ENCODE measurements at places on chromosomes 7 and 10. TPM values are rescaled to one million over a fixed set of nuclear protein-coding genes. Genes with fewer than 3 reads are reported as not detected.

DNA sequence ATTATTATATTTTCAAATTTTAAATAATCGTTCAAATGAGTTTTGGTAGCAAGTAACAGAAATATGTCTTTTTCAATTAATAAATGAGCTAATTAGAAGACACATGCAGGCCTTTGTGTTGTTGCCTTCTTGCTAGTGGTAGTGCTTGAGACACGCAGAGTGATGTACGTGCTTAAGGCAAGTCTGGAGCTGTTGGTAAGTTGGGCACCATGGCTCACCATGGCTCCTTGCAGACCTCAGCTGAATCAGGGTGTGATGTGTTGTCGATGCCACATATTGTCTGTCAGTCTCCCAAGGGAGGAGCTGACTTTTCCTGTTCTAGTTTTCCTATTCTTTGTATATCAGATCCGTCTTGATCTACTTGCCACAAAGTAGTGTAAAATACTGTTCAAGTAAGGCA lies 8.3 kb downstream of the CDK14 start:
- DNase-seq: no peak

Gene PRLHR
- not detected for total RNA-seq

Gene PIP
- not detected for total RNA-seq

Gene CAMK2B
- 6.4 TPM for total RNA-seq

DNA sequence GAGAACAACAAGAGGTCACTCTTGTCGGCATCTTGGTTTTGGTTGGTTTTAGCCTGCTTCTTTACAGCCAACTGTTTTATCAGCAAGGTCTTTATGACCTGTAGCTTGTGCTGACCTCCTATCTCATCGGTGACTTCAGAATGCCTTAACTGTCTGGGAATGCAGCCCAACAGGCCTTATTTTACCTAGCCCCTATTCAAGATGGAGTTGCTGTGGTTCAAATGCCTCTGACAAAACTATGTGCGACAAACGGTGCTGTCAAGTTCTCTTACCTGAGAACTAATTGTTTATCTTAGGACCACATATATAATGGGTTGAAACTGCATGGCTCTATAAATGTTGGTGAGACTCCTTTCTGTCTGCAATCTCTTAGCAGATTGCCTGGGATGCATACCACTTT lies 35.9 kb upstream of the POT1 start:
- DNase-seq: no peak

DNA sequence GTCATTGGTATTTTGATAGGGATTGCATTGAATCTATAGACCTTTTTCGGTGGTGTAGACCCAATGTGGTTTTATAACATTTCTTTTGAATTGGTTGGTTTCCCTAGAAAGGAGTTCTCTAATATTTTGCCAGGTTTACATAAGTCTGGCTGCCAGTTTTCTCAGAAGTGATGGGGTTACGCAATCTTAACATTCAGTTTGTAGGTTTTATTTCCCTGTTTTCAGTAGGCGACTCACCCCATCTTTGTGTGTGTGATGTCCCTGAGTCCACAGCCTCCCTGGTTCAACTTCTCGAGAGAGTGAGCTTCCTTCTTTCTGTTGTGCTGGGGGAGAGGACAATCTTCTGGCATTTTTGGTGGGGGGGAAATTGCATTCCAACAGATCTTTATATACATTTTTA lies 9.6 kb upstream of the KIF5B start:
- DNase-seq: peak; percentile 76

Gene BTBD16
- 0.09 TPM for total RNA-seq

DNA sequence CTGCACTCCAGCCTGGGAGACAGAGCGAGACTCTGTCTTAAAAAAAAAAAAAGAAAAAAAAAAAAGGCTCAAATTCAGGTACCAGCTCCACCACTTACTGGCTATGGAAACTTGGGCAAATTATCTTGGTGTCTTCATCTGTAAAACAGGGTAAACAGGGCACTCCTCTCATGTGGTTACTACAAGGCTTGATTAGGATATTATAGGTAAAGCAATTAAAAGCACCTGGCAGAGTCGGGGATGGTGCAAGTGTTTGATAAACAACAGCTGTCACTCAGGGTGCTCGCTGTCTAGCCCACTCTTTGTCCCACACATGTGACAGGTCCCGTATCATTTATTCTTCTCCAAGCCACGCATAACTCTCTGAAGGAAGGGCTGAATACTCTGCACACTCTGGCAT lies 96.9 kb downstream of the SORBS1 start:
- DNase-seq: no peak

- DNase-seq: no peak
These were observed 45.6 kb downstream of the PDSS1 start for GRCh38 chr10:26743091-26743490.

Gene GALNT17
- not detected for total RNA-seq

GRCh38 chr7:96949766-96950165 lies 55.6 kb upstream of the DLX6 start:
- peak; percentile 72 for DNase-seq

- DNase-seq: peak; percentile 18
These were observed 38.5 kb downstream of the PYROXD2 start for GRCh38 chr10:98376485-98376884.

GRCh38 chr7:141551782-141552181 lies 572 bp downstream of the AGK start:
- DNase-seq: peak; percentile 26

DNA sequence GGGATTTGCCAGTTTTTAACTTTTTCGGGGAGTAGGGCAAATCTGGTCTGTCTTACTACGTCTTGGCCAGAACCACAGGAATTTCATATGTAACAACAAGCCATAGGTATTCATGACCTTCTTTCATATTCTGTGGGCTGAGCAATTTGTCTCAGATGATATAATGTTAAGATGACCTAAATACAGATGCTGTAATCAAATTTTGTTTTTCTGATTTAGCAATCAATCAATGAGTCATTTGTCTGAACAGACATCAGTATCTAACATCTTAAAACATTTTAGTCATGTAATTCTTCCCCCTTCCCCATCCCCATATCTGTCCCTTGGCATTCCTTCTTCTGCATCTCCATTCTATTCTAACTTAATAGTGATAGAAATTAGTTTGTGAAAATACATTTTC lies 24.8 kb upstream of the NME8 start:
- no peak for DNase-seq

Gene GOLGA7B
- total RNA-seq: not detected

DNA sequence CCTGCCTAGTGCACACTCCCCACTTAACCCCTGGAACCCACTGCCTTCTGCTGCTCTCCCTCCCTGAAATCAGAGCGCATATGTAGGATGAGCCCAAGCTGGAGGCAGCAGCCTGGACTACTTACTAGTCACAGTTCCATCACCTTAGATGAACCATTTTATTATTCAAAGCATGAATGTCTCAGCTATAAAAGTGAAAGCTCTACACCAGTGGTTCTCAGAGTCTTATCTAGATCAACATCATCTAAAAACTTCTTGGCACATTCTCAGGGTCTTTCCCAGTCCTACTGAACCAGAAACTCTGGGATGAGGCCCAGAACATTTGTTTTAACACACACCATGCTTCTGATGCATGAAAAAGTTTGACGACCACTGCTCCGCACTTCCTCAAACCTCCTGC lies 100.3 kb upstream of the ANK3 start:
- DNase-seq: peak; percentile 89

- no peak for DNase-seq
These were observed 46.9 kb downstream of the SLIT1 start for GRCh38 chr10:97138846-97139245.

GRCh38 chr10:7397049-7398035 lies 13.5 kb downstream of the SFMBT2 start:
- no peak for DNase-seq

Data from fibroblast of the aortic adventitia (primary cell).